DMS79 treated with DMSO at 0.1 percent for 48 hours (cell line): ENCODE measurements at places on chromosomes 11 and 22.

DNA sequence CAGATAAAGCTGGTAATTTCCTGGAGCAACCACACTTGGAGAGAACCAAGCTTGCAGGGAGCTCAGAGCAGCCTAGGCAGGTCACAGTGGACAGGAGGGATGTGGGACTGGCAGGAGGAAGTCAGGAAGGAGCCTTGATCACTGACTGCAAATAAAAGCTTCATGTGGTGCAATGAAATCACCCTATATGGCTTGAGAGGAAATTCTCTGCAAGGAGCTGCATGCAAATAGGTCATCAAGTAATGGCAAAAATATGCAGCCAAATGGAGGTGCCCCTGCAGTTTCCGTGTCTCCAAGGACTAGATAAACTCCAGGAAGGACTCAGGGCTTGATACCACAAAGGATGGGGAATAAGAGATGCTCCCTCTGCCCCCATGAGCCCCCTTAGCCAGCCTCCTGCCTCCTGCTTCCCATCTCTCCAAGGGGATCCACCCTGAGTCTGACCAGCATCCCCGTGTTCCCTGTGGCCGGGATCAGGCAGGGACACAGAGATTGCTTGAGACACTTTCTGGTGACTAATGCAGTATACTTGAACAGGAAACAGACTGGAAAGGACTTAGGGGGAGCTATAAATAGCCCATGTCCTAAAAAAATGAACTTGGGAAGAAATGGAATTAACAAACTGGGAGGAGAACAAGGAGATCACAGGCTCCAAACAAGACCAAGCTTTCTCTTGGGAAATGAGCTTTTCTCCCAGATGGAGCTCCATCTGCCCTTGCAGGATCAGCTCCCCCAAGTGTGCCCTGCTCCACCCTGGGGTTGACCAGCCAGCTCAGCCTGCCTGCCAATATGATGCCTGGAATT is 23.9 kb upstream of the MICAL2 start:
- peak; percentile 58 for DNase-seq

- DNase-seq: no peak
Observed at GRCh38 chr11:14886513-14886912, 5.5 kb downstream of the CYP2R1 start.

GRCh38 chr22:29002603-29003002 is 59.0 kb downstream of the C22orf31 start:
- peak; percentile 23 for DNase-seq

- DNase-seq: no peak
Observed at GRCh38 chr11:122764371-122765090, 73.8 kb upstream of the CRTAM start.

GRCh38 chr11:46611526-46612304 is 5.3 kb downstream of the HARBI1 start:
- no peak for DNase-seq

DNA sequence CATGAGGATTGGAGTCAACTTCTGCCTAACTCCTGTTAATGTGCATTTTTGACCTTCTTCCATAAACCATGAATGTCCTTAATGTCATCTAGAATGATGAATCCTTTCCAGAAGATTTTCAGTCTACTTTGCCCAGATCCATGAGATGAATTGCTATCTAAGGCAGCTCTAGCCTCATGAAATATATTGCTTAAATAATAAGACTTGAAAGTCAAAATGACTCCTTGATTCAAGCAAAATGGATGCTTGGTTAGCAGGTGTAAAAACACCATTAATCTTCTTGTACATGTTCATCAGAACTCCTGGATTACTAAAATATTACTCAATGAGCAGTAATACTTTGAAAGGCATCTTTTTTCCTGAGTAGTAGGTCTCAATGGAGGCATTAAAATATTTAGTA is 238.5 kb upstream of the ZC3H12C start:
- no peak for DNase-seq
